Left cardiac atrium (tissue), 4 donors: ENCODE measurements at places on chromosomes 12 and 14. TPM values are rescaled to one million over a fixed set of nuclear protein-coding genes. Genes with fewer than 3 reads are reported as not detected.

- no peak for DNase-seq
Measured at GRCh38 chr14:25521616-25522015, 471.7 kb upstream of the STXBP6 start.

DNA sequence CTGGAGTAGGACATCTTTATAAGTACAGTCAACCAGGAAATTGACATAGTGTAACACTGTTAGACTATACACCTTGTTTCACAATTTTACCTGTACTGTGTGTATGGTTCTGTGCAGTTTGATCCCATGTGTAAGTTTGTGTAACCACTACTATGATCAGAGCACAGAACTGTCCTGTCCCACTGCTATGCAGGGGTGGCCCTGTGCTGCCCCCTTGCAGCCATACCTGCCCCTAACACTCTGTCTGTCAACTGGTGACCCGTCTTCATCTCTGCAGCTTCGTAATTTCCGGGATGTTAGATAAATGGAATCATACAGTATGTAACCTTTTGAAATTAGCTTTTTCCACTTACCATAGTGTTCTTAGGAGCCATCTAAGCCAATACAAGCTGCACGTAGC lies 58.7 kb upstream of the RD3L start:
- no peak for DNase-seq

GRCh38 chr12:24467226-24467625 lies 481.7 kb downstream of the BCAT1 start:
- no peak for DNase-seq

Gene ZBTB25
- 10.6 TPM for total RNA-seq

- DNase-seq = no peak
Measured at GRCh38 chr14:36997843-36998242, 174.6 kb downstream of the SLC25A21 start.

- no peak for DNase-seq
Measured at GRCh38 chr12:11834931-11835330, 185.5 kb downstream of the ETV6 start.
